ENCODE measurements at places on chromosomes 6 and 20. TPM values are rescaled to one million over a fixed set of nuclear protein-coding genes. Genes with fewer than 3 reads are reported as not detected.

DNA sequence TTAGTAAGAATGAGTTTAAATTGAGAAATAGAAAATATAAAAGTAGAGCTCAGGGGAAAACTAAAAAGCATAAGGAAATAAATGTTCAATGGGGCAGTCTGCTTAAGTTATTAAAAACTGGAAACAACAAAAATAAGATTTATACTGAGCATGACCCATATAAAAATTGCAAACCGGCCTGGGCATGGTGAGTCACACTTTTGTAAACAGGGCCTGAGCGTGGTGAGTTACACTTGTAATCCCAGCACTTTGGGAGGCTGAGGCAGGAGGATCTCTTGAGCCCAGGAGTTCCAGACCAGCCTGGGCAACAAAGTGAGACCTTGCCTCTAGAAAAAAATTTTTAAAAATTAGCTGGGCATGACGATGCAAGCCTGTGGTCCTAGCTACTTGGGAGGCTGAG is 74.6 kb downstream of the TMEM244 start:
- no peak overlapping the region for H3K4me3 ChIP-seq
- no peak overlapping the region for H3K27ac ChIP-seq
- no peaks in the 10 kb centered on the region for H3K27me3 ChIP-seq
- no peaks in the 10 kb centered on the region for H3K36me3 ChIP-seq
- DNase-seq = no peak

The CCR6 gene
- not detected for total RNA-seq

GRCh38 chr20:14881518-14881917 is 544.1 kb upstream of the FLRT3 start:
- no peaks in the 10 kb centered on the region for H3K36me3 ChIP-seq
- no peaks in the 10 kb centered on the region for H3K4me1 ChIP-seq
- H3K4me3 ChIP-seq = no peak overlapping the region
- H3K27ac ChIP-seq = no peak overlapping the region
- no peaks in the 10 kb centered on the region for H3K27me3 ChIP-seq

GRCh38 chr20:46226602-46227001 is 81.7 kb downstream of the CDH22 start:
- no peaks in the 10 kb centered on the region for H3K4me1 ChIP-seq
- no peak overlapping the region for H3K27ac ChIP-seq
- no peaks in the 10 kb centered on the region for H3K27me3 ChIP-seq

- H3K4me3 ChIP-seq = no peak overlapping the region
- peaks cover 17% of the 10 kb centered on the region for H3K4me1 ChIP-seq
- H3K27me3 ChIP-seq = no peaks in the 10 kb centered on the region
- H3K36me3 ChIP-seq = no peaks in the 10 kb centered on the region
- peak; percentile 66 for DNase-seq
These were observed 27.4 kb downstream of the MUC22 start for GRCh38 chr6:31037682-31038081.

The GRM1 gene
- 0.29 TPM for total RNA-seq

The APOBEC2 gene
- total RNA-seq = not detected

- no peaks in the 10 kb centered on the region for H3K36me3 ChIP-seq
- H3K27ac ChIP-seq = no peak overlapping the region
- peak; percentile 21 for DNase-seq
- no peaks in the 10 kb centered on the region for H3K4me1 ChIP-seq
- no peaks in the 10 kb centered on the region for H3K27me3 ChIP-seq
These were observed 45.0 kb upstream of the ZBTB24 start for GRCh38 chr6:109527989-109528388.

DNA sequence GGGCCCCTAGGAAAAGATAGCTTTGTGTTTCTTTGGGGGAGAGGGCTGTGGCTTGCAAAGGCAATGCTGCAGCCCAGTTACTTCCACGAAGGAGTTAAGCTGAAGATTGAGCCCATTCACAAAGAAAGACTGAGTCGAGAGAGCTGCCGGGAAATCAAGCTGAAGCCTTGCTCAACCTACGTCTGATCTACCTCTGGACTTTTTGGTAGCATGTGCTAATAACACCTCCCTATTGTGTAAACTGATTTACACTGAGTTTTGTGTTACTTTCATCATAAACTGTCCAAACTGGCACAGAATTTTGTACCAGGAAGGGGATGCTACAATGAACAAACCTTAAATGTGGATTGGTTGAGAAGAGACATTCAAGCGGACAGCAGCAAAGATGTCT is 23.5 kb downstream of the BANF2 start:
- DNase-seq = no peak
- H3K4me1 ChIP-seq = peaks cover 19% of the 10 kb centered on the region
- no peak overlapping the region for H3K4me3 ChIP-seq
- no peaks in the 10 kb centered on the region for H3K36me3 ChIP-seq
- H3K27ac ChIP-seq = no peak overlapping the region

GRCh38 chr6:16184129-16184528 is 54.3 kb upstream of the GMPR start:
- H3K27me3 ChIP-seq = no peaks in the 10 kb centered on the region
- peaks cover 4% of the 10 kb centered on the region for H3K4me1 ChIP-seq
- peak; percentile 60 for DNase-seq
- no peak overlapping the region for H3K27ac ChIP-seq
- H3K4me3 ChIP-seq = no peak overlapping the region

The IFNGR1 gene
- total RNA-seq = 129 TPM

The CDSN gene
- not detected for total RNA-seq

DNA sequence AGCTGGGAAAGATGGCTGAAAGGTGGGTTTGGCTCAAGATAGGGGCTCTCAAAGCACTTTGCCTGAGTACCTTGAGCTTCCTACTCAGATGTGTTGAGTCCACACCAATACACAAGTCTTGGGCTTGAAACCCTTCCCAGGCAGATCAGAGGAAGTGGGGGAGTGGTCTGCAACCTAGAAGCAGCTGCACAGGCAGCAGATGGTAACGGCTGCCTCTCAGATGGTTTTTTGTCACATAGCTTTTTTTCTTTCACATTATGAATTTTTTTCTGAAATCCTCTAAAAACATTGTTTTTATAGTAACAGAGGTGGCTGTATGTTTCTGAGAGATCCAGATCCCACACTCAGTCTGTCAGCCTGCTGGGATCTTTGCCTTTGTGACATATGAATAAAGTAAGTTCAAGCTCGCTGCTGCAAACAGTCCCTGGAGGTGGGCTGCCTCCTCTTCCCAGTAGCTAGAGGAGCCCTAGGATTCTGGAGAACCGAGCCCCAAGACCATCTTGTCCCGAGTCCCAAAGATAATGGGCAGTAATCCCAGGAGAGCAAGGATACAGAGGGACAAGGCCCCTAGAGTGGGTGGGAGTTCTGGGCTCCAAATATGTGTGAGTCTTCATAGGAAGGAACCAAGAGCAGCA is 97.1 kb upstream of the TOP1 start:
- H3K4me1 ChIP-seq = no peaks in the 10 kb centered on the region
- no peaks in the 10 kb centered on the region for H3K36me3 ChIP-seq
- H3K4me3 ChIP-seq = no peak overlapping the region
- H3K27me3 ChIP-seq = no peaks in the 10 kb centered on the region

The LY86 gene
- total RNA-seq = not detected

The ZNF391 gene
- 11.0 TPM for total RNA-seq

- H3K4me1 ChIP-seq = no peaks in the 10 kb centered on the region
- no peaks in the 10 kb centered on the region for H3K36me3 ChIP-seq
- H3K4me3 ChIP-seq = no peak overlapping the region
- DNase-seq = no peak
These were observed 22.7 kb upstream of the PRDM1 start for GRCh38 chr6:106063448-106063850.

- peak overlapping the region; percentile 77 for H3K4me3 ChIP-seq
- H3K27me3 ChIP-seq = no peaks in the 10 kb centered on the region
- DNase-seq = peak; percentile 68
- peaks cover 39% of the 10 kb centered on the region for H3K4me1 ChIP-seq
These were observed 1.1 kb downstream of the JAG1 start for GRCh38 chr20:10672624-10673127.

The NANP gene
- total RNA-seq = 4.7 TPM

- no peak overlapping the region for H3K4me3 ChIP-seq
- H3K4me1 ChIP-seq = peaks cover 24% of the 10 kb centered on the region
- DNase-seq = no peak
- H3K27me3 ChIP-seq = no peaks in the 10 kb centered on the region
- H3K27ac ChIP-seq = peak overlapping the region; percentile 17
These were observed 10.4 kb downstream of the MRPL14 start for GRCh38 chr6:44116641-44117382.

GRCh38 chr20:8534368-8535160 is 402.5 kb downstream of the PLCB1 start:
- no peak overlapping the region for H3K4me3 ChIP-seq
- H3K36me3 ChIP-seq = no peaks in the 10 kb centered on the region
- H3K27me3 ChIP-seq = no peaks in the 10 kb centered on the region
- no peak for DNase-seq

- H3K36me3 ChIP-seq = no peaks in the 10 kb centered on the region
- peaks cover 7% of the 10 kb centered on the region for H3K4me1 ChIP-seq
- H3K27me3 ChIP-seq = no peaks in the 10 kb centered on the region
These were observed 249.7 kb downstream of the NKAIN2 start for GRCh38 chr6:124053315-124053714.

GRCh38 chr6:134744301-134744700 is 205.6 kb downstream of the ALDH8A1 start:
- H3K27me3 ChIP-seq = no peaks in the 10 kb centered on the region
- H3K27ac ChIP-seq = no peak overlapping the region
- peaks cover 3% of the 10 kb centered on the region for H3K4me1 ChIP-seq
- no peaks in the 10 kb centered on the region for H3K36me3 ChIP-seq

The SPINT4 gene
- not detected for total RNA-seq

The DEFB132 gene
- total RNA-seq = not detected

The SPAG4 gene
- total RNA-seq = 6.6 TPM

DNA sequence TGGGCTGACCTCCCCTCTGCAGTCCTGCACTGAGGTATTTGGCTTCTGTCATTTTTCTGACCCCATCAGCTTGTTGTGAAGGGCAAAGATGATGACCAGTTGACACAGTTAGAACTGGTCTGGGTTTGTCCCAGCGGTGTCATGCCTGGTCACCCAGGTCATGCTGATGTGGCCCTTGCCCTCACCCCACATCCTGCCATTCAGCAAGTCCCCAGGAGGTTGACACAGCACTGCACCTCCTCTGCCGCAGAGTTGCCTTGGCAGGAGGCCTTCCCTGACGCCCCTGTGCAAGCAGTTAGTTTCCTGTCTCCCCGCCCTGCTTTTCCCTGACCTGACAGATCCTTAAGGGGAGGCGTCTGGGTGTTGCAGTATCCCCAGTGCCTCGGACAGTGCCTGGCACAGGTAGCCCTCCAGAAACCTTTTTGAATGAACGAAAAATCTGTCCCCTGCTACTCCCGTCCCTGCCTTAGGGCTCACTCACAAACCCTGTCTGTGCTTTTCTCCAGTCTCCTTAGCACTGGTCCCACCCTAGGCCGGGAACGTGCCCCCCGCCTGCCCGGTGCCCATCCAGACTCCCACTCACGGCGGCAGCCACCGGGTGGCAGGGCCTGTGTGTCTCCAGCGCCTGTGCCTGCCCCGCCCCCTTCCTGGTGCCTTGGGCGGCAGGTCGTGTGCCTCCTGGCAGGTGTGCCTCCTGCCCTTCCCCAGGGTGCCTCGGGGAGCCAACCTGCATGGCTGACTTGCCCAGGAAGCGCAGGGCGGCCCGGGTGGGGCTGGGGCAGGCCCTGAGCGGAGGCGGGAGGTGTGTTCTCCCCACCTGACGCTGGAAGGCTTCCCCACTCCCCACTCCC is 146.3 kb upstream of the RNF24 start:
- no peaks in the 10 kb centered on the region for H3K27me3 ChIP-seq
- no peaks in the 10 kb centered on the region for H3K36me3 ChIP-seq
- peaks cover 18% of the 10 kb centered on the region for H3K4me1 ChIP-seq
- peak overlapping the region; percentile 5 for H3K27ac ChIP-seq

DNA sequence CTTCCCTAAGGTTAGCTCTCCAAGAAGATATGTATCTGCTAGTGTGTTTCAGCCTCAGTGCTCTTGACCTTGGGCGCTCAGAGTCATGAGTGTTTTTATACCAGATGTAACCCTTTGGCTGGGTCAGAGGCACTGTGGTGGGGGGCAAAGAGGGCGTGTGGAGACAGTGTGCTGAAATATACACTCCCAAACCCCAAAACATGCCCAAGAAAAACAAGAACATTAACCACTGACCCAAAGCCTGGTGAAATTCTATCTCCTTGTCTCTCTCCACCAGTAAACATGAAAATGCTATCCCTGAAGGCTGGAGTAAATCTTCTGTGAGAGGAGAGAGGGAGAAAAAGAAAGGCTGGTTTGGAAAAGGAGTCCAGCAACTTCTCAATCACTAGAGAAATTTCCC is 47.9 kb downstream of the ISM1 start:
- H3K4me1 ChIP-seq = peaks cover 26% of the 10 kb centered on the region
- H3K36me3 ChIP-seq = peaks cover 11% of the 10 kb centered on the region
- H3K27ac ChIP-seq = no peak overlapping the region
- no peak overlapping the region for H3K4me3 ChIP-seq
- H3K27me3 ChIP-seq = no peaks in the 10 kb centered on the region

DNA sequence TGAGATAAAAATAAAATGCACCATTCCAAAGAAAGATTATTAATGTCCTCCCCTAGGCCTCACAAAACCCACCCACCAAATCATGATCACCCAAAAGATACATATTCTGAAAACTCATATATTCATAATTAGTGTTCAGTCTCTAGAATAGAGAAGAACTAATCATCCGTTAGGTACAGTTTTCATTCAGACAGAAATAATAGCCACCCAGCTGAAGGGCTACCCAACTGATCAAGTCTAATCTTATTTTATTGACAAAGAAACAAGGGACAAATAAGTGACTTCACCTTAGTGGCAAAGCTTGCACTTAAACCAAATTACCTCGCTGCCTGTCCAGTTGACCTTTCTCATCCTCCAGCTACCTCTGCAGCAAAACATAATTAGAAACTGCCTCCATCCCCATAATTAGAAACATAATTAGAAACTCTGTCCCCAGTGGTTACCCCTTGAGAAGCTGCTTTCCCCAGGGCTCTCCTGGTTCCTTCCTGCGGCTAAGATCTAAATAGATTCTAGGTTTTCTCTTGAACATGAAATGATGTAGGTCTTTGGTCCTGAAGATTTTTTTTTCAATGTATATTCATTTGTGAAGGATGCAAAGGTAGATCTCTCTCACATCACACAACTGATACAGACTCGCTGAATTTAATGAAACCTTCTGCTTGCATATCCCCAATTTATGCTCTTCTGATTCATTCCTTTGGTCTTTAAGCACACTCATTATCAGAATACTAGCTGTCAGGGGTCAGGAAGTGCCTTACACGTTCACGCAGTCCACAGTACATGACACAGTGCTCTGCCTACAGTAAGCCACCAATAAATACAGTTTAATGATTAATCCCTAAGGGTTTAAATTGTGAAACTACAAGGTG is 46.3 kb downstream of the HBS1L start:
- no peak for DNase-seq
- H3K27ac ChIP-seq = no peak overlapping the region
- no peaks in the 10 kb centered on the region for H3K36me3 ChIP-seq
- no peak overlapping the region for H3K4me3 ChIP-seq
- H3K4me1 ChIP-seq = no peaks in the 10 kb centered on the region
- no peaks in the 10 kb centered on the region for H3K27me3 ChIP-seq

The MED20 gene
- 24.4 TPM for total RNA-seq

DNA sequence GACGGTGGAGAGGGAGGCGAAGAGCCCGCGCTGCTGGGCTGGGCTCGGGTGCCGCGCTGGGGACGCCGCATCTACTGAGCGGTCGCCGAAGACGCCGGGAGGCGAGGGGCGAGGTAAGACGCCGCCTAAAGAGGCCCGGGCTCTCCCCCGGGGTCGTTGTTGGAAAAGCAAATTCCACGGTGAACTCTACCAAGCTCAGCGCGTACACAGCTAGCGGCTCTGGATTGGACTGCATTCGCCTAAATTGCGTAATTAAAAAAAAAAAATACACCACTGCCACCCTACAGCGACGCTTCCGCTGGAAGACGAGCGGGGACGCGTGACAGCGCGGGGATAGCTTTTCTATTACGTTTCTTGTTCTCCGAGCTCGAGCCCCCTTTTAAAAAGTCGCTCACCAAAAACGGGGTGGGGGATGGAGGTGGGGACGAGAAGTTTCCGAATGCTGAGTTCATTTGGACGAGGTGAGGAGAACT is 92.0 kb upstream of the PRDM1 start:
- H3K36me3 ChIP-seq = no peaks in the 10 kb centered on the region
- H3K27ac ChIP-seq = peak overlapping the region; percentile 80
- peak overlapping the region; percentile 58 for H3K4me3 ChIP-seq
- peaks cover 8% of the 10 kb centered on the region for H3K27me3 ChIP-seq

The RBPJL gene
- total RNA-seq = not detected

Data from thyroid gland (tissue), 4 donors.